ENCODE measurements at places on chromosomes 13 and 19.

GRCh38 chr13:76991432-76991795 lies 467 bp upstream of the CLN5 start:
- no peak for DNase-seq

DNA sequence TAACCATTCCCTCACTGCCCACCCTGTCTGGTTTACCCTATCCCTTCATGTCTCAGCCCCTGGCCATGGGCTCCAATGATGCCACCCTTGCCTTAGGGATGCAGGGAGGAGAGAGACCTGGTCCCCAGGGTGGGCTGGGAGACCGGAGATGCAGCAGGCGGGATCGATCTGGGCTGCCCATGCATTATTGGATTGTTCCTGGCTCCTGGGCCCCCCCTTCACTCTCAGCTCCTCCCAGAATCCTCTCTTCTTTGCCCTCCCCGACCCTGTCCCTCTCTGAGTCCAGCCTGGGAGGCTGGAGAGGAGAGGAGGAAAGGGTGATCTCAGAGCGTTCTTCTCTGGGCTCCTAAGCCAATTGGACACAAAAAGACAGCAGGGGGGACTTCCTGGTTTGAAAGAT lies 5.8 kb downstream of the KASH5 start:
- DNase-seq: no peak

DNA sequence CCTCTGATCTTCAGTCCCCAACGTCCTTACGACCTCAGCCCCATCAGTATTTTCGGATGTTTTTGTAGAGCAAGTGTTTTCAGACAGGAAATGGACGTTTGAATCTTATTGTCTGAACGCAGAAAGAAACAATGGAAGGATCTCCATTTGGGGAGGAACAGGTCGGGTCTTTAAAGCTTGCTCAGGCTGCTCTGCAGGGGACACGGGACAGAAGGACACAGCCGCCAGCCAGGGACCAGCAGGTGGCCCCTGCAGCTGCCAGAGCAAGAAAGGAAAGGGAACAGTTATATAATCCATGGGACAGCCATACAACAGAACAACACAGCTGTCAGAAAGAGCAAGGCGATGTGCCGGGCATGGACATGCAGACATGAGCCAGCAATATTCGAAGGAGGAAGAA lies 18.5 kb upstream of the IGLON5 start:
- DNase-seq: no peak

DNA sequence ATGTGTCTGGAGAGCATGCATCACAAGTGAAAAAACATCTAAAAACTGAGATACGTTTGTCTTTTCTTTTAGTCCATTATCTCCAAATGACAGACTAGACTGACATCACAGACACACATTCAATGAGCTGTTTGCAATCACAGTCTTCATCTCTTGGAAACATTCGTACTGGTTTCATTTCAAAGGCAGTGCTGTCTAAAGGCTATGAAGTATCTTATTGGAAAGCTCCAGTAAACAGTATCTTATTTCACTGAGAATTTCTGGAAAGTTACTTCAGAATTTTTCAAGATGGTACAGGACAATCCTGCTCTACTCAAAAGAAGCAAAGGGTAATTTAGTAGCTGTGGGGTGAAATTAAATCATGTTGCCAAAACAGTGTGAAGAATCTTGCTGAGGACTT lies 53.5 kb upstream of the TNFRSF19 start:
- DNase-seq: no peak

GRCh38 chr13:110826861-110827672 lies 87.8 kb downstream of the ANKRD10 start:
- no peak for DNase-seq

GRCh38 chr19:48490981-48491792 lies 20.4 kb downstream of the LMTK3 start:
- DNase-seq: peak; percentile 48

DNA sequence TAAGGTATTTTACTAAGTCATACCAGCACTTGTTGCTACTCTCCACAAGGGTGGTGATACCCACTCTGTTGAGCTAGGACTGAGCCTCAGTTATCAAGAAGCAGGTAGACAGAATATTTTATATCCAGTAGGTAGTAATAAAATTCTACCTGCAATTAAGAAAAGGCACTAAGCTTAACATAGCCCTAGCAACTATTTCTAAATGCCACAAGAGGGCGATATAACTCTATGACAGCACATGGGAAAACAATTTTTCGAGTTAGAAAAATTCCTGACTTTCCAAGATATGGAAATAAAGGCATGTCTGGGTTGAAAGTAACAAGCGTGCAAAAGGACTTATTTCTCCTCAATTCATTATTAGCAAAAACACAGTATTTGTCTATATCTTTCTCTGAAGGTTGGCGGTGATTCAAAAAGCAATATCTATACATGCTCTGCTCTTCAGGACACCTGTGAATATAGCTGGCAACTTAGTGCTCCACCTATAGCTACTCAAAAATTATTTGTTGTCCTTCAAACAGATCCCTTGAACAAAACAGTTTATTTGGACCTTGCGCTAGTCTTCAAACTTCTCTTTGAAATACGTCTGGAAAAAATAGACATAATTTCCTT lies 14.7 kb downstream of the CCDC169 start:
- DNase-seq: no peak

DNA sequence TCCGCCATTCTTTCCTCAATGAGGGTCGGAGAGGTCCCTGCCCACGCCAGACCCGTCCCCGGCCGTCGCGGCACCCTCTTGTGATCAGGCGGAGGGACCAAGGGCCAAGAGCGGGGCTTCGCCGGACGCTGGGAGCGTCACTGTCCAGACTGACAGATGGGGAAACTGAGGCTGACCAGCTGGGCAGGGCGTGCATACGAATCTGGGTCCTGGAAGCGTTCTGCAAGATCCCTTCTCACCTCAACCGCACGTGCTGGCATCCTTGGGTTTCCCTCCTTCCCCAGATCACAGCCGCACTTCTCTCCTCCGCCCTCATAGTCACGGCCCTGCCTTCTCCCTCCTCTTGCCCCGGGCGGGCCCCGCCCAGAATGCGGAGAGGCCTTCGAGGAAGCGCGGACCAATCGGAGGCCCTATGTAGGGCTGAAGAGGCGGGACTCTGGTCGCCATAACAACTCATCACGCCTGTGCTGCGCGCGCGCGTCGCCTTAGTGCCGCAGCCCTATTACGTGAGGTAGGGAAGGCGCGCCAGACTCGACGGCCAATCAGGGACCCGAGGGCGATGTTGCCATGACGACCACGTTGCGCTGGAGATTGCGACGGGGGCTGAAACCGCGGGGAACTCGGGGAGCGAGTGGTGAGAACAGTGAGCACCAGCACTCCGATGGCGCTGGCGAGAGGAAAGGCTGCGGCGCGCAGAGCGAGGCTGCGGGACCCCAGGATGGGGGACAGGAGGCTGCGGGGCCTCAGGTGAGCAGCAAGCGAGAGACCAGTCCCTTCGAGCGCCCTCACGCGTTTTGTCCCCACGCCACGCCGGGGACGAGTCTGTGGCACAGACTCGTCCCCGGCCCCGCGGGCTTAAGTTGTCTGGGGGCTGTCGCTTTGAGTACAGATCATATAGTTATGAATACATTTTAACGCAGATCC lies 5.7 kb downstream of the RNF225 start:
- DNase-seq: peak; percentile 98

DNA sequence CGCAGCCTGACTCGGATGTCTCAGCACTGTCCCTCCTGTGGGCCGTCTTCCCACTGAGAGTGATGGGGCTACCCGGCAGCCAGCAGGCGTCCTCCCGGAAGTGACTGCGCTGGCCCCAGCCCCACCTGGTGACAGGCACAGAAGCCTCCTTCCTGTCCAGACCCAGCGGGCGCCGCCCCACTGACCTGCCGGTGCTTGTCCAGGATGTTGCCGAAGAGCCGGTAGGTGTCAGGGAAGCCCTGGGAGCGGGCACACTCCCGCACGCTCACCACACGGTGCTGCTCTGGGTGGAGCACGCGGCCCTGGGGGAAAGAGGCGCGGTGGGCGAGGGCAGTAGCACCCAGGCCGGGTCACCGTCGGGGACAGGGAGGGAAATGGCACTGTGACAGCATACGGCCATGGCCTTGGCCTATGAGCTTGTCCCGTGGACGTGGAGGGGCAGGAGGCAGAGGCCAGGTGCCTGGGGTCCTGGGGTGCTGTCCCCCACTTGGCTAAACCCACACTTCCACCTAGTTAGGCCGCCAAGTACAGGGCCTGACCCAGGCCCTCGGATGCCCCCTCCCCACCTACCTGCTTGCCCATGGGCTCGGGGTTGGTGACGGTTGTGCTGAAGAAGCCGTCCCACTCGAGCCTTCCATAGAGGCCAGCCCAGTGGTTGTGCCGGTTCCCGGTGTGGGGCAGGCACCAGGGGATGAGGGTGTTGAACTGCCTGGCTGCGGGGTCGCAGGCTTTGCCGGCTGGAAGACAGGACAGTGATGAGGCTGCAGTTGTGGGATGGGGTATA lies 16.0 kb upstream of the EIF3G start:
- no peak for DNase-seq

DNA sequence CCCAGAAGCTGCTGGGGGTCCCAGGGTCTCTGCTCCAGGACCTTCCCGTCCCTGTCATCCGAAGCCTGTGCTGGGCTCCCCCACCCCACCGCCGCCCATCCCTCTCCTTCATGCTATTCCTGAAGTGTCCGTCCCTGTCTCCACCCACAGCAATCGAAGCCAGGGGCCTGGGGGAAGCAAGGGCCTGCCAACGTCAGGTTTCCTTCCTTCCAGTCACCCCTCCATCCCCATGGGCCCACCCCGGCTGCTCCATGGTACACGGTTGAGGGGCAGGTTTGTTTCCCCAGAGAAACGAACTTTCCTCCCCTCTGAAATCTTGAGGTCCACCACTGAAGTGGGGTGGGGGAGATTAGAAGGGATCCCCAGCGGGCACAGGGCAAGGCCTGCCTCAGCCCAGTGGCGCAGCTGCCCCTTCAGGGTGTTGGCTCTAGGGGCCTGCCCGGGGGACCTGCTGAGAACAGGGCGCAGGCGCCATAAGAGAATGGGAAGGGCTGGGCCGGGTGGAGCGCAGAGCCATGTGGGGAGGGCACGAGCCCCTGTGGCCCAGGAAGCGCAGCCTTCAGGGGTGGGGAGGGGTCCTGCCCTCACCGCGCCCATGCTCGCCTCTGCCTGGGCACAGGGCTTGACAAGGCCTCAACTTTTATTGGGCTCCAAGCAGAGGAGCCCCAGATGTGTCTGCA lies 16.1 kb downstream of the CEBPG start:
- no peak for DNase-seq

GRCh38 chr19:10461047-10461949 lies 41.0 kb downstream of the PDE4A start:
- DNase-seq: no peak

DNA sequence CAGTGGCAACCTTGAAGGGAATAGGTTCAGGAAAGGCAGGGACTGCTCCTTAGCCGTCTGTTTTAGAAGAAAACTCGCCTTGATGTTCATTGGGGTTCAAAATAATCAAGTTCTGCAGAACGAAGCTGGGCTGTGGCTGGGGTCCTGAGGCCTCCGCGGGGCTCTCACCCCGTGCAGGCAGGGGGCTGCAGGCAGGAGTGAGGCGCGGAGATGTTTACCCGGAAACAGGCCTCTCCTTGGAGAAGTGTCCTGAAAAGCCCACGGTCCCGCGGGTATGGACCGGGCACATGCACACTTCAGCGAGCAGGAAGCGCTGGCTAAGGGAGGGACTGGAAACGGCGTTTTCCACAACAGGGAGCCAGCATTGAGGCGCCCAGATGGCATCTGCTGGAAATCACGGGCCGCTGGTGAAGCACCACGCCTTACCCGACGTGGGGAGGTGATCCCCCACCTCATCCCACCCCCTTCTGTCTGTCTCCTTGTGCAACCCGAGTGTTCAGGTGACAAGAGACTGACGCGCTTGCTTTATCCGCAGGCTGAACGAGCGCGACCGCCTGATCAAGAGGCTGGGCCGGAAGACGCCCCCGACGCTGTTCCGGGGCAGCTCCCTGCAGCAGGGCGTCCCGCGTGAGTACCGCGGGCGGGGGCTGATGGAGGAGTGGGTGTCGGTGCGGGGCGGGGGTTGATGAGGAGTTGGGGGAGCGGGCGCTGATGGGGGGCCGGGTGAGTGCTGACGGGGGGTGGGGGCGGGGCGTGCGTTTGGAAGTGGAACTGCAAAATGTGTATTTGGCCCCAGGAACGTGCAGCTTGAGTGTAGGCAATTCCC lies 39.6 kb downstream of the SHISA2 start:
- DNase-seq: no peak

DNA sequence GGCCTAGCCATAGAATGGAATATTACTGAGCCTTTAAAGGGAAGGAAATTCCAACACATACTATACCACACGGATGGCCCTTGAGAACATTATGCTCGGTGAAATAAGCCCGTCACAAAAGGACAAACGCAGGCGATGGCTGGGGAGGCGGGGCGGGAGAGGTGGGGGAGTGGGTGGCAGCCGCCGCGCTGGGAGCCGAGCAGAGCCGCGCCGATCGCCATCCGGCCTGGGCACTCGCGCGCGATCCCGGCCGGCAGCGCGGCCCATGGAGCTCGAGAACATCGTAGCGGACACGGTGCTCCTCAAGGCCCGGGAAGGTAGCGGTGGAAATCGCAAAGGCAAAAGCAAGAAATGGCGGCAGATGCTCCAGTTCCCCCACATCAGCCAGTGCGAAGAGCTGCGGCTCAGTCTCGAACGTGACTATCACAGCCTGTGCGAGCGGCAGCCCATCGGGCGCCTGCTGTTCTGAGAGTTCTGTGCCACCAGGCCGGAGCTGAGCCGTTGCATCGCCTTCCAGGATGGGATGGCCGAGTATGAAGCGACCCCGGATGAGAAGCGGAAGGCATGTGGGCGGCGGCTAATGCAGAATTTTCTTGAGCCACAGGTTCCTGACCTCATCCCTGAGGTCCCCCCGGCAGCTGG lies 140.1 kb downstream of the ZDHHC20 start:
- DNase-seq: no peak

- no peak for DNase-seq
Measured at GRCh38 chr13:23645851-23646250, 75.6 kb downstream of the TNFRSF19 start.

GRCh38 chr19:42052241-42052863 lies 17.7 kb downstream of the GRIK5 start:
- peak; percentile 73 for DNase-seq

- DNase-seq: no peak
Measured at GRCh38 chr19:20660473-20661140, 764 bp downstream of the ZNF626 start.

DNA sequence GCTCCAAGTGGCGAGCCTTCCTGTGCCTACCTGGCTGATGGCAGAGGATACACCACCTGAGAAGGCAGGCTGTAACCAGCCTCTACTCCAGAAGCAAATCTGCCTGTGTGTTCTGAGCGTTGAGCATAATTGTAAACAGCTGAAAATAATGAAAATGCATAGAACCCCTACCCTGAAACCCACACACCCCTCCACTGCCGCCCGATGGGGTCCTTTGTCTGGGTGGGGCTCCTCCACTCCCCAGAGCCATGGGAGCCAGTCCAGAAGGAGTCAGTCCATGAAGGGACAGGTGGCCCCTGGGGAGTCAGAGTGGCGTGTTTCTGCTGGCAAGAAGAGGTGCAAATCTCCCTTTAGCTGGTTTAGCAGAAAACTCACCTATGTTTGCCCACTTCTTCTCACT lies 8.0 kb upstream of the SOX1 start:
- no peak for DNase-seq

- no peak for DNase-seq
Measured at GRCh38 chr19:17633700-17634099, 54.5 kb downstream of the UNC13A start.

GRCh38 chr13:33197541-33197971 lies 88.0 kb downstream of the STARD13 start:
- DNase-seq: no peak

- DNase-seq: no peak
Measured at GRCh38 chr19:28471731-28472510, 741.0 kb downstream of the UQCRFS1 start.

- no peak for DNase-seq
Measured at GRCh38 chr13:44746690-44747089, 170.6 kb upstream of the TSC22D1 start.
